Dorsolateral prefrontal cortex (tissue), 122 donors: ENCODE measurements at places on chromosomes 1 and 21.

- DNase-seq, result no peak
Measured at GRCh38 chr1:232978815-232979214, 28.4 kb downstream of the NTPCR start.

- DNase-seq, result no peak
Measured at GRCh38 chr1:15153184-15153841, at the start of gene TMEM51. Gene TMEM51, plus strand, starts transcription at chr1:15153747. Its CDS starts 61,341 bp downstream, at chr1:15215088.

DNA sequence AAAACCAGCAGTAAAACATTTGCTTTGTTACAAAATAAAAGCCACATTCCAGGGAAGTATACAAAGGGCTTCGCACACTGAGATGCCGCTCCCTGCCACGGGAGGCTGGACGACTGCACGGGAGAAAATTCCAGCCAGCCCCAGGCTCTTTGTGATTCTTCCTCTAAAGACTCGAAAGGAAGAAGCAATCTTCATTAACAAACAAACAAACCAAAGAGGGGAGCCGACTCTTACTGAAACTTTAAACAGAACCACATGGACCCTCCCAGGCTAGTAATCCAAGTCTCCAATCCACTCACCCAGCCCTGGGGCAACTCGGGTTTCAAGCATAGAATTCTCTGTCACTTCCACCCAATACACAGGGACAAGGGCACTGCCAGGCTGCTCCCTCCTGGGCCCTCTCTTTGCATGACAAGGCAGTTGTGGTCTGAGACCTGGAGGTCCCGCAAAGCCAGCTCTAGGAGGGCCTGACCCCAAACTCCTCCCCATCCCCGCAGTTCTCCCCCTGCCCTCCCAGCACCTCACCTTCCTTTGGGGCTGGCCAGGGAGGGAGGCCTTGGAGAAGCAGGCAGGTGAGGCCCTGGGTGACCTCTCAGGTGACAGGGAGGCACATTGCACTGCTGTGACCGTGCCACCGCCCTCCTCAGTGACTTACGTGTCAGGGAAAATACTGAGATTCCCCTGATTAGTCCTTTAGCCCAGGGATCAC, 26.6 kb upstream of the COL18A1 start:
- no peak for DNase-seq

- DNase-seq, result no peak
Measured at GRCh38 chr1:245566952-245567351, 412.2 kb downstream of the KIF26B start.

DNA sequence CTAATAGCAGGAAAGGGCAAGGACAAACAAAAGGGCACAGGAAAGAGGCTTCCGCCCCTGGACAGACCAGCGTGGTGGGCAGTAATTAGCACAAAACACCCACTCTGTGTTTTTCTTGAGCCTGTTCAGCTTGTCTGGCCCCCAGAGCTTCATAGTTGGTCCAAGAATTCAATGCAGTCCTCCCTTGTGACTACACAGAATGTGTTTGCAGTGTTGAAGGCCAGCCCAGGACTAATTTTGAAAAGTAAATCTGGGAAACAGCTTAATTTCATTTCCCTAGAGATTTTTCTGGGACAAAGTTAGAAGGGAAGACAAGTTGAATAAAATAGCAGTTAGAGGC, 49.2 kb upstream of the LMO4 start:
- DNase-seq, result no peak

DNA sequence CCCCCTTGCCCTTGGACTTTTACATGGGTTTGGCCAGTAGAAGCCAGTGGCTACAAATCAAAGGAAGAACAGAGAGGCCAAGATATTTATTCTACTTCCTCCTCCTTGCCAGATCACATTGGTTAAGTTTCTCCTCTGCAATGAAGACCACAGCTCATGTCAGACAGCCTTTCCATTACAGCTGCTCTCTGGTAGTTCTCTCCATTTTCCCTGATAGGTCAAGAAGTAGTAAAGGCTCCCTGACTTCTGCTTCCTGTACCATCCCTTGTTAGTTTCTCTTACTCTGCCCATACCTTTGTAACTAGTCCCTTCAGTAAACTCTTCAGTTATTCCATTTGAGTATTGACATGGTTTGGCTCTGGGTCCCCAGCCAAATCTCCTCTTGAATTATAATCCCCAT, 27.8 kb downstream of the NME7 start:
- DNase-seq, result no peak

DNA sequence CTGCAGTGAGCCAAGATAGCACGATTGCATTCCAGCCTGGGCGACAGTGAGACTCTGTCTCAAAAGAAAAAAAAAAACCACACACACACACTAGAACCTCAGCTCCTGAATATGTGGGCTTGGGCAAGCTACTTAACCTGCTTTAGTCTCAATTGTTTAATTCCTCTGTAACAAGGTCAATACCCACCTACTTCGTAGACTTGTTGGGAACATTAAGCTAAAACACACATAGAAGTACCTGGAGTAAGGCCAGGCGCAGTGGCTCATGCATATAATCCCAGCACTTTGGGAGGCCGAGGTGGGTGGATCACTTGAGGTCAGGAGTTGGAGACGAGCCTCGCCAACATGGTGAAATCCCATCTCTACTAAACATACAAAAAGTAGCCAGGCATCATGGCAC, 77.1 kb downstream of the CLSTN1 start:
- DNase-seq, result no peak

GRCh38 chr21:45096217-45096616, 21.8 kb downstream of the ADARB1 start:
- DNase-seq, result no peak

GRCh38 chr1:27393641-27394281, 1.3 kb downstream of the GPR3 start:
- no peak for DNase-seq

- no peak for DNase-seq
Measured at GRCh38 chr1:8335246-8335645, 17.3 kb downstream of the SLC45A1 start.

DNA sequence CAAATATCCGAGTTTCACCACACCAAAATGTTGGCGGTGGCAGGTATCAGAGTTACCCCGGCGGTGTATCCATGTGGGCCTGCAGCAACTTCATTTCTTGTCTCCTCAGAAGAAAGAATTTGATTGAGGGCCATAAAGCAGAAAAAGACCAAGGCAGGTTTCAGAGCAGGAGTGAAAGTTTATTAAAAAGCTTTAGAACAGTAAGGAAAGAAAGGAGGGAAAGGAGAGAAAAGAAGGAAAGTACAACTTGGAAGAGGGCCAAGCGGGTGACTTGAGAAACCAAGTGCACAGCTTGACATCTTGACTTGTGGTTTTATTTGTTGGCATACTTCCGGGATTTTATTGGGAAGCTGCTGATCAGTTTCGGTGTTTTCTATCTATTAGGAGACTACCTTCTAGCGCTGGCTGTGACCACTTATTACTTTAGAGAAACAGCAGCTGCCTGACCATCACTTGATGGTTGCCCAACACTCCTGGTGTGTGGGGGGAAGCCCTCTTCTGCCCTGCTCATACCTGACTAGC, 75.5 kb upstream of the RAB3GAP2 start:
- DNase-seq, result no peak

- DNase-seq, result no peak
Measured at GRCh38 chr1:193634876-193635275, 448.5 kb upstream of the B3GALT2 start.

GRCh38 chr21:17949421-17949820, 130.3 kb upstream of the C21orf91 start:
- DNase-seq, result no peak

DNA sequence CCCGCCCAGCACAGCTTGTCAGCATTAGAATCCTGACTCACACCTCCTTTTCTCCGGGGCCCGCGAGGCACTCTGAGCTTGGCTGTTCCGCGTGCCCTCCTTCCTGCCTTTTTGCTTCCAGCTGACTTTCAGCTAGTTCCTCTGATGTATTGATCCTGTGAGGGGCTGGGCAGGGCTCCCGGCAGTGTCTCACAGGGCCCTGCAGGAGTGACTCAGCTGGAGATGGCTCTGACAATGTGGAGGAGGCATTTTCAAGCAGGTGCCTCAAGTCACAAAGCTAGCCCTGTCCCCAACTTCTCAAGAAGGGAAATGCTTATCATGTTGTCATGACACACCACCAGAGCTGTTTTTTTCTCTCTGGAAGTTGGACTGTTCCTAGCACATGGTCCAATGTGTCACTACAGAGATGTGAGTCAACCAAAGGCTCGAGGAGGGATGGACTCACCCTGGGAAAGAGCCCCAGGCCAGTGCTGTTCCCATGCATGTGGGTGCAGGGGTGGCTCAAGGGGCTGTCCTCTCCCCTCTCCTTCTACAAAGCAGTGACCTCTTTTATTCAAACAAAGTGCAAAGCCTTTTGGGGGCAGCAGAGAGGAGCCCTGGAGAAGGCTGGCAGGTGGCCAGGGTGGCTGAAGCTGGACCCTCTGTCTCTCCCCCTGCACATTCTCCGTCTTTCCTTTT, 30.6 kb downstream of the SYT6 start:
- no peak for DNase-seq

DNA sequence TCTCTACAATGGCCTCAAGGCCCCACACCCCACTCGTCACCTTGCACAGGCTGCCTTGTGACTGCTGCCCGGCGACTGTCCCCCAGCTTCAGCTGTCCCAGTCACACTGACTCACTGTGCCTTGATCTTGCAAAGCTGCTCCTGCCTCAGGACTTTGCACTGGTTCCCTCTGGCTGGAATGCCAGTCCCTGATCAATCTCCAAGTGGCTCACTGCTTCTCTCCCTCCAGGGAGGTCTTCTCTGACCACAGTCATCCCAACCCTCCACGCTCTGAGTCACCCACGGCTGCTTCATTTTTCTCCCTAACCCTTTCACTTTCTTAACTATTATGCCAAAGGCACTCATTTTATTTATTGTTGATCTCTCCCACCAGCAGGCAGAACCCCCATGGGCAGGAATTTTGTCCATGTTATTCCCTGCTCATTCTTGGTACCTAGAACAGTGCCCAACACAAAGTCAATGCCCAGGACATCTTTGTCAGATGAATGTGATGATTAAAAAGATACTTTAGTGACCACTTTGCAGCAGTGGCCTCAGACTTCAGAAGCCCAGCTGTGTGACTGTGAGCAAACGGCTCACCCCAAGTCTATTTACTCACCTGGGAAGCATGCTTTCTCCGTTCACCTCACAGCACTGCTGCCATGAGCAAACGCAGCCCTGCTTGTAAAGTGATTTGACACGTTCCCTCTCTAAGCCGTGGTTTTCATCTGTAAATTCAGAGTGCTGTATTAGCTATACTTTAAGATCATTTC, 53.4 kb downstream of the ZBTB18 start:
- no peak for DNase-seq

GRCh38 chr1:210786546-210786945, 347.4 kb downstream of the KCNH1 start:
- DNase-seq, result no peak

DNA sequence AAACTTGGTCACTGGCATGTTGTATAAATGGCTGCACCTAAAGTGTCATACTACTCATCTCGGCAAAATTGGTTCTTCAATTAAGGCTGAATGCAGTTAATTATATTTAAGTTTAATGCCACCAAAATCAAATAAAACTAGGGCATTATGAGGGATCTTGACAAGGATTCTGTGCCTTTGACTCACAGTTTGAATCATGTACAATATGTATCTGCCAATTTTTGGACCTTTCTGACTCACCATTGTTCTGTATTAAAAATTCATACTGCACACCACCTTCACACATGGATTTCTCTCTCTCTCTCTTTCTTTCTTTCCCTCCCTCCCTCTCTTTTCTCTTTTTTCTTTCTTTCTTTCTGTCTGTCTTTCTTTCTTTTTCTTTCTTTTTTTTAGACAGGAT, 14.1 kb upstream of the STXBP3 start:
- DNase-seq, result no peak

DNA sequence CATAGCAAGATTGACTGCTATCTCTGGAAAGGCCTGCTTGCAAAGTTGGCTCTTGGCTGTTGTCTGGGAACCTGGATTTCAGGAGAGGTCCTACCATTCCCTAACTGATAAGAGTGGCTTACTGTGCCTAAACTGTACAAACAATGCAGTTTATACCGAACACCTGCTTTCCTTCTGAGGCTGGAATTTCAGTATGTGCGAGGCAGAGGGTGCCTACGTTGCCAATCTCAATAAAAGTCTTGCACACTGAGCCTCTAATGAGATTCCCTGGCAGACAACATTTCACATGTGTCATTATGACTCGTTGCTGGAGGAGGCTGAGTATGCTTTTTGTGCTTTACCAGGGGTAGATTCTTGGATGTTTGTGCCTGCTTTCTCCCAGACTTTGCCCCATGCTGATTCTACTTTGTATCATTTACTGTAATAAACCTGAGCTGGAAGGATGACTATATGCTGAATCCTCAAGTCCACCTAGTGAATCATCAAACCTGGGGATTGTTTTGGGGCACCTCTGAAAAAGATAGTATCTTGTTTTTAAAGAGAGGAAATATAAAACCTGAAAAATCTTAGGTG, 58.9 kb upstream of the GNG4 start:
- no peak for DNase-seq

DNA sequence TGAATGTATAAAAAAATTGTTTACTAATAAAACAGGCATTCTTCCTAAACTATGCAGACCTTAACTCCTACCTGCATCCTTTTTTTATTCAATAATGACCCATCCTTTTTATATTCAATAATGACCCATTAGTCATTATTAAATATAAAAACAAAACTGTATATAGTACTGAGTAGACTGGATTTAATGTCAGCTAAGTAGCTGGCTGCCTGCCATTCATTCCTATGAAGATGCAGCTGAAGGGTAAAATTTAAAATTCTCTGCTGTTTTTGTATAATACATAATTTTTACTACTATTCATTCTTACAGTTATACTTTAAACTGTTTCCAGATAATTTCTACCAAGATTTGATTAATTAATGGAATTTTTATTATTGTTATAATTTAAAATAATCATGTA, 79.3 kb downstream of the DENND1B start:
- DNase-seq, result no peak

- DNase-seq, result no peak
Measured at GRCh38 chr1:108141621-108142020, 58.5 kb downstream of the SLC25A24 start.

DNA sequence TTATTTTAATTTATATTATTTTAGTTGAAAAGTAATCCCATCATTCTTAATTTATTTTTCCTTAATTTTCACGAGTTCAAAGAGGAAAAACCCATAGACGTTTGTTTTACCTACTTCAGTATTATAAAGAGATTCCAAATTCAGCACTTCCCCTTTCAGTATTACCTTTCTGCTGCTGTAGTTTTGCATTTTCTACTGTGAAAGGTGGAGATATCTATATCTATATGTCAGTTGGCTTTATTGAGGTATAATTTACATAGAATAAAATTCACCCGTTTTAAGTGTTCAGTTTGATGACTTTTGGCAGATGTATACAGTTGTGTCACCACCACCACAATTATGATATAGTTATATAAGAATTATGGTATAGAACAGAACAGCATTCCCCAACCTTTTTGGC, 33.0 kb downstream of the MAST2 start:
- DNase-seq, result no peak

DNA sequence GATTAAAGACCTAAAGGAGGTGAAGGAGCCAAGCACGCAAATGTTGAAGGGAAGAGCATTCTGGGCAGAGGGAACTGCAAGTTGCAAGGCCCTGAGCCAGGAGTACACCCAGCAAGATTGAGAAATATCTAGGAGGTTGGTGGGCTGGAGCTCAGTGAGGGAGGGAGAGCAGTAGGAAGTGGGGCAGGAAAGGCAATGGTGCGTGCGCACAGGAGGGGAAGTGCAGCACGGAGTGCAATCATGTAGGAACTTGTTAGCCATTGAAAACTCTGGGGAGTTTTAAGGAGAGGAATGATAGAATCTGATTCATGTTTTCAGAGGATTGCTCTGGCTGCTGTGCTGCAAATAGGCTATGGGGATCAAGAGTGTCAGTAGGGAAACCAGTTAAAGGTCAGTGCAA, 13.2 kb upstream of the IGSF3 start:
- DNase-seq, result no peak

- DNase-seq, result no peak
Measured at GRCh38 chr1:56150441-56151215, 428.7 kb downstream of the PLPP3 start.

- DNase-seq, result no peak
Measured at GRCh38 chr21:35021546-35021945, 27.6 kb downstream of the RUNX1 start.
